ENCODE measurements at places on chromosomes 2 and 18.

GRCh38 chr2:209391776-209392401 lies 32.0 kb upstream of the MAP2 start:
- no peak for DNase-seq

- DNase-seq = no peak
These were observed 129.3 kb upstream of the CTAGE1 start for GRCh38 chr18:22546905-22547570.

GRCh38 chr18:37332628-37333420 lies 232.8 kb downstream of the CELF4 start:
- no peak for DNase-seq

GRCh38 chr2:8285081-8285480 lies 396.8 kb upstream of the ID2 start:
- no peak for DNase-seq

DNA sequence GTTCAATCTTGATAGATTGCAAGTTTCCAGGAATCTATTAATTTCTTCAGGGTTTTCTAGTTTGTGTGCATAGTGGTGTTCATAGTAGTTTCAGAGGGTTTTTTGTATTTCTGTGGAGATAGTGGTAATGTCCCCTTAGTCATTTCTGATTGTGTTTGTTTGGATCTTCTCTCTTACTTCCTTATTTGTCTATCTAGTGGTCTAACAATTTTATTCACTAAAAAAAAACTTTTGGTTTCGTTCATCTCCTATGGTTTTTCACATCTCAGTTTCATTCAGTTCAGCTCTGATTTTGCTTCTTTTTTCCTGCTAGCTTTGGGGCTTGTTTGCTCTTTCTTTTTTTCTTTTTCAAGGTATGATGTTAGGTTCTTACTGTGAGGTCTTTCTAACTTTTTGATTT lies 94.5 kb downstream of the SNTG2 start:
- DNase-seq = no peak

GRCh38 chr2:239832490-239833268 lies 192.5 kb downstream of the NDUFA10 start:
- DNase-seq = no peak

DNA sequence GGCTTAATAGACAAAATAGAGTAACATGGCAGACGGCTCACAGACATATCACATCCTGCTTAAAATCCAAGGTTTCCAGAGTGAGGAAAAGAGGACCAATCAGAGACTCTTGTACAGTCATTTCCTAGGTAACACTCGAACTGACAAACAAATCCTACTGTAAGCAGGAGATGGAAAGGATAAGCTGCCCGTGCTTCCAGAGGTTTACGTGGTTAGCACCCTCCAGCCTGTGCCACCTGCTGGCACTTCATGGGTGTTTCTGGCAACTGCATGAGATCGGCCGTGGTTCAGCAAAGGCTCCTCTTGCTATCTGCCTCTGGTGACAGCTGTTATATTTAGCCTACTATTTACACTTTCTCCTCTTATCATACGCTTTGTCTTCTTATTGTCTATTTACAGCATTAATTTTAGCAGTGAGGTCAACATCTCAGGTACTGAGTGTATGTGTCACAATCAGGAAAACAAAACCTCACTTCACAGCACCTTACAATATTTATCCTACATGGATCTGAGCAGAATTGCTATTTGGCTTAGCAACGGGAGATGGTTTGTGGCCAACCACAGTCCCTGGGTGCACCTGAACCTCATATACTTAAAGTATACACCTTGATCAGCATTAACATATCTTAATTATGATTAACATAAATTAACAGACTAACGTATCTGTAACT lies 226.9 kb downstream of the TMEM163 start:
- DNase-seq = no peak

GRCh38 chr18:53997064-53997463 lies 227.4 kb downstream of the MBD2 start:
- DNase-seq = no peak

Measured in cortex of kidney (tissue), 1 donor.